ENCODE measurements at places on chromosomes 2 and 18.

DNA sequence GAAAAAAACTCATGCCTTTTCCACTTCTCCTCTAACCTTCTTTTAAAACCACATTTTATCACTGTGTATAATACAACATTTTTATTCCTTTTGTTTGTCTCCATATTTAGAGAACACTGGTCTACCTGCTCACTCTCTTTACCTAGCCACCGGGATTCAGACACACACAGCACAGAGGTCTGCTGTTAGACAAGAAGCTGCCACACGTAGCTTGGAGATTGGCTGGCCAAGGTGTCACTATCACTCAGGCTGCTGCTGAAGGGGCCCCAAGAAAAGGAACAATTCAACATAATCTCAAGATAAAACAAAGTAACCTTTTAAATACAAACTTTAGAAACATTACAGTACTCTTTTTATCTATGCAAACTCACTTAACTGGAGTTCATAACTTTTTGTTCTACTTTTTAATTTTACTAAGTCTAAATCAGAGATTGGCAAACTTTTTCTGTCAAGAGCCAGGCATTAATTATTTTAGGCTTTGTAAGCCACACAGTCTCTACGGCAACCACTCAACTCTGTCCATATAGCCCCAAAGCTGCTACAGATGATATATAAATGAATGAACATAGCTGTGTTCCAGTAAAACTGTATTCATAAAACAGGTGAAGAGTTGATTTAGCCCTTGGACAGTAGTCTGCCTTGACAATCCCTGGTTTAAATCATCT, 25.8 kb downstream of the FEZ2 start:
- DNase-seq: no peak

DNA sequence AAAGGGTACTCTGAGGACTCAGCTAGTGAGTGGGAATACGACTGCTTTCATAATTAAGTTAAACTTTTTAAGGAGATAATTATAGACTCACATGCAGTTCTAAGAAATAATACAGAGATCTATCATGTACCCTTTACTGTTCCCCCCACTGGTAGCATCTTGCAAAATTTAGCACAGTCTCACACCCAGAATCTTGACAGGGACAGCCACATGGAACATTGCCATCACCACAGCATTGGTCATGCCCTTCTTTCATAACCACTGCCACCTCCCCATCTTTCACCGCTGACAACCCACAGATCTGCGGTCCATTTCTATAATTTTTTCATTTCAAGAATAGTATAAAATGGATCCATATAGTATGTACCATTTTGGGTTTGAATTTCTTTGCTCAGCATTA, 37.8 kb downstream of the ARHGEF4 start:
- no peak for DNase-seq

- DNase-seq: no peak
These were observed 100.4 kb upstream of the GPR45 start for GRCh38 chr2:105141099-105141614.

DNA sequence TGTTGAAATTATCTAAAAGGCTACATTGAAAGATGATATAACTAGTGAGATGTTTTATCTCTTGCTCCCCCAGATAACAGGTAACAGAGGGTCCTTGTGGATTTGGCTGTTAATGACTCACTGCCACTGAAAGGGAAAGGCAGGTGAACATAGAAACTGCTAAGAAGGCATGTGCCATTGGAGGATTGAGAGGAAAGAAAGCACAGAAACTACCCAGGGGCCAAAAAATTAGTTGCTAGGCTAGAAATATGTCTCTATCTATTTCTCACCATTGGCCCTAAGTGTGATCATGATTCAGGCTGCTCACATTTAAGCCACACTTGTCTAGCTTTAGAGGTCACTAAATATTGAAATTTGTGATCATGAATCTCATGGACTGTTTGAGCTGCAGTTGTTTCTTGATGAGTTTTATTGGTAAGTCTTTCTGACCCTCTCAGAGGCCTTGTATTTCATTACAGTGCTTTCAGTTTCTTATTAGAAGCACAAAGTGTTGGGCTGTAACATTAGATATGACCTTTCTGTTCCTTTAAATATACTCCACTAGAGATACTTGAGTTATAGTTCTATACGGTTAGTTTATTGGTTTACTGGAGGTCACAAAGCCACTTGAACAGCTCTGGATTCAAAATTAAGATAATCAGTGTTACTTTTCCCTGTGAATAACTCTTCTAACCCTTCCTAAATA, 26.2 kb downstream of the NAB1 start:
- no peak for DNase-seq

DNA sequence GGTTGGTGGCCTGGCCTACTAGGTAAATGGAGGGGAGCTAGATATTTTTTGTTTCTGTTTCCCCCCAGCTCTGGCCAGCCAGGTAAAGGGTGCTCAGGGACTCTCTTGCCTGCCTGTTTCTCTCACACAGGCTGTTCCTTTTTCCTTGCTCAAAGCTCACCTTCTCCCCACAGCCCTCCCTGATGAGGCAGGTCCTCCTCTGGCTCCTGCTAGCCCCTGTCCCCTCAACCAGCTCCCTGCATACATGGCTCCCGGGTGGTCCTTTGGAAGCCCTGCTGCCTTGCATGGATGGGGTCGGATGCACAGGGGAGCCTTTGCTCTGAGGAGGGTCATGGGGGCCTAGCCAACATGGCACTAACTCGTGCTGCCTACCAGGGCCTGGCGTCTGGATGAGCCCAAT, 27.8 kb downstream of the DYSF start:
- DNase-seq: no peak

- DNase-seq: no peak
These were observed 133.1 kb downstream of the TXNL1 start for GRCh38 chr18:56505293-56505692.

DNA sequence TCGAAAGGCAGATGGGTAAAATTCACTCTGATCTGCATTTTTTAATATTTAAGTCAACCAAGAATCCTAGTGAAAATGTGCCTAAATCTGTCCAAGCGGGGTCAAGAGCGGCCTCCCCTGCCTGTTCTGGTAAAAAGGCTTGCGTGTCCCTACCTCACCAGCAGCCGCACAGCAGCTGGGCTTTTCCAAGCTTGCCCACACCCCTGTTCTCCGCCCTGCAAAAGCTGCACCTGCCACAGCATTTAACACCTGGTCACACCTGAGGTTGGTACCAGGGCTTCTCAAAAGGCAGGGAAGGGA, 25.8 kb upstream of the TMEM182 start:
- no peak for DNase-seq

- no peak for DNase-seq
These were observed 254.5 kb downstream of the DSEL start for GRCh38 chr18:67261931-67262552.

- DNase-seq: no peak
These were observed 116.6 kb upstream of the MSH6 start for GRCh38 chr2:47666332-47666731.

DNA sequence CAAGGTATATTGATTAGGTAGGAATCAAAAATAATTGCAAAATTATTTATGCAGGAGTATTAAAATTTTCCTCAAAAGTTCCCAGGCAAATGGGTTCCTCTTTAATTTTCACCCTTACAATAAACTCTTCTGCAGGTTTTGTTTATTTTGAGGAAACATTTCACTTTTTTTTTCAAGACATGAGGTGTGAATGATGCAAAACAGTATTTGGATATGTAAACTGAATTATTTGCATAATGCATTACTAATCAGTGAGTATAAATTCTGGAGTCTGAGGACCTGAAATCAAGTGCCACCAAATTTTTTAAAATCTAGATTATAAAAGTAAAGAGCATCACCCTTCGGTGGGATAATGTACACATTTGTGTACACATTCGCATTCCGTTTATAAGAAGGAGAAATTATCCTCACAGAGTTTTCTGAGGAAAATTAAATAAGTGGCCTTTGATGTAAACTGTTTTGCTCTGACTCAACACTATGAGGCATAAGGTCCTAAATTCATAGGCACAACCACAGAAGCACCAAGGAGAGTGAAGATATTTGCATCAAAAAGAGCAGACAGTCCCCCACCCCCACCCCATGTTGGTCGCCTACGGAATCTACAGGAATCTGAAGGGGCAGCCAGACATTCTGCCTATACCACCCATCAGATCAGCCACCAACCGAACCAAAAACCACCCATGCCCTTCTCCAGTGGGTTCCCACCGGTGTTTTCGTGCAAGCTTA, 33.1 kb downstream of the BCL11A start:
- DNase-seq: no peak

GRCh38 chr2:219459460-219460311, 25.0 kb downstream of the SPEG start:
- DNase-seq: peak; percentile 60

DNA sequence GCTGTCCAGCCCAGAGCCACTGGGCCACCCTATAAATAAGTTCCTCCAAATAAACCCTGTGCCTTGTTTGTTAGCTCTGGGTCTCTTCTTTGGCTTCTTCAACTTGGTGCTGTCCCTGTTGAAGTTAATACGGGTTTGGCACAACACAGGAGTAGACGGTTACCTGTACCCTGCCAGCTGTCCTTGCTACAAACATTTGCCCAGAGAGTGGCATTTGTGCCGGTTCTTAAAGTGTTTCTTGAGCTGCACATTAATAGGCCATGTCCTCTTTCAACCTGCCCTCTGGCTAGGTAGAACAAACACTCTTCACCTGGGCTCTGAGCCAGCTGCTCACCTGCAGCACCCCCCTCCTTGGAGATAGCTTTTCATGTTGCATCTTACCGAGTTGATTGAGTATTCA, 139.2 kb downstream of the NEDD4L start:
- DNase-seq: no peak

DNA sequence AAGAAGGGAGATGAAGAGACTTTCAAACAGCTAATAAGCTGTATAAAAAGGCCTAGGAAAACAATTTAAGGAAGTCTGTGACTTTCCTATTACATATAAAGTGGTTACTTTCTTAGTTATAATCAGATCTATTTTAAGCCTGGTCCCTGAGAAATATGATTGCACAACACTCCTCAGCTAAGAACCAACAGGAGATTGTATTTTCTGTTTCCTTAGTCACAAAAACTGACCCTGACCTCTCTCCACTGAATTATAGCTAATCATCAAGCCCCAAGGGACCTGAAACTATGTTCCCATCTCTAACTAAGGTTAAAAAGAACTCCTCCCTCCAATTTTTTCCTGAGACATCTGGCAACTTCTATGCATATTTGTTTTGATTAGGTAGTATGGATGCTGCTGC, 106.9 kb downstream of the ROCK1 start:
- DNase-seq: no peak

GRCh38 chr2:19888831-19889230, 13.0 kb downstream of the TTC32 start:
- DNase-seq: no peak

- DNase-seq: no peak
These were observed 370.2 kb downstream of the EN1 start for GRCh38 chr2:118477111-118477862.

- DNase-seq: no peak
These were observed 4.6 kb downstream of the CAPN13 start for GRCh38 chr2:30802611-30803010.

GRCh38 chr18:2223449-2223848, 347.9 kb downstream of the METTL4 start:
- no peak for DNase-seq

- no peak for DNase-seq
These were observed 157.4 kb downstream of the SOX11 start for GRCh38 chr2:5849562-5849961.

GRCh38 chr2:152097801-152098495, 896 bp downstream of the CACNB4 start:
- DNase-seq: peak; percentile 18

GRCh38 chr18:3405713-3406112, 44.3 kb upstream of the TGIF1 start:
- no peak for DNase-seq

DNA sequence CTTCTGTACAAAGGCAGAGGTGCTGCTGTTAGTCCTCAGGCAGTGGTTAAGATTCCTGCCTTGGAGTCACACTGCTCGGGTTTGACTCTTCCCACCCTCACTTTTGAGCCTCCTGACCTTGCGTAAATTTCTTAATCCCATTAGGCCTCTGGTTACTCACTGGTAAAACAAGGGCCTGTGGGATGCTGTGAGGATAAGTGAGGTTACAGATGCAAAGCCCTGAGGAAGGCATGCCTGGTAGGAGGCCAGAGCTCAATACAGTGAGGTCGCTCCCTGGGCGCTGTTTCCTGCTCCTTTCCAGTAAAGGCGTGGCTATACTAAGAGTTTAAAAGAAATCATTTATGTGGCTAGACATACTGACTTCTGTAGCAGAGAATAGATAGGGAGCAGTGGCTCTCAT, 127.5 kb upstream of the TMEM200C start:
- no peak for DNase-seq

DNA sequence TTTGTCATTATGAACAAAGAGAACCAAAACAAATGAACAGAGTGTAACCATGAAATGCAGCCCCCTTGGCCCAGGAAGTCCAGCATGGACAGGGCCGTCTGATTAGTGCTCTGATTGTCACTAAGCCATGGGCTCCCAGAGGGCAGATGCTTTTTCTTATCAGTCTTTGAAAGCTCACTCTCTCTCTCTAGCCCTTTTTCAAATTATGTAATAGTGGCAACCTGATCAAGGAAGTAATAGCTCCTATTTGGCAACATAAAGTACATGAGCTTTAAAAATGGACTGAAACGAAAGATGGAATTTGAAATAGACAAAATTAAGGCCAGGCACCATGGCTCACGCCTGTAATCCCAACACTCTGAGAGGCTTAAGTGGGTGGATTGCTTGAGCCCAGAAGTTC, 32.4 kb upstream of the EPG5 start:
- no peak for DNase-seq

GRCh38 chr18:49123431-49123830, 172.7 kb upstream of the SMAD7 start:
- DNase-seq: no peak

GRCh38 chr2:45541450-45541849, 69.6 kb downstream of the SRBD1 start:
- DNase-seq: no peak

- DNase-seq: no peak
These were observed 692.8 kb downstream of the RNF144A start for GRCh38 chr2:7609974-7610373.

- no peak for DNase-seq
These were observed 61.1 kb downstream of the XRCC5 start for GRCh38 chr2:216170076-216170763.

DNA sequence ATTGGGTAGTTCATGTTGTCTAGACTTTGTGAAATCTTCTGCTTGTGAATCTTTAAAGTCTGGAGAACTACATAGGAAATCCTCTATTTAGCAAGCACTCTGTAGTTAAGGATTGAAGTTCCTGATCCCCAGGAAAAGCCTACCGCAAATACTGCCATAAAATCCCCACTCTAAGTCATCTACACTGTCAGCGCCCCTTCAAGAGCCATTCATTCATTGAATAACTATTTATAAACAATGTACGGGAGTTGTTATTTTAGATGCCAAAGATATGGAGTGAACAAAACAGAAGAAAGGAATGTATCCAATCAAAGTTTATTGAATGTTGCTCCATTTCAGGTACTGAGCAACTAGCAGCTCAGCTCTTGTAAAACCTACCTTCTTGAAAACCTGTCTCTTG, 36.5 kb upstream of the SLC39A10 start:
- DNase-seq: no peak

DNA sequence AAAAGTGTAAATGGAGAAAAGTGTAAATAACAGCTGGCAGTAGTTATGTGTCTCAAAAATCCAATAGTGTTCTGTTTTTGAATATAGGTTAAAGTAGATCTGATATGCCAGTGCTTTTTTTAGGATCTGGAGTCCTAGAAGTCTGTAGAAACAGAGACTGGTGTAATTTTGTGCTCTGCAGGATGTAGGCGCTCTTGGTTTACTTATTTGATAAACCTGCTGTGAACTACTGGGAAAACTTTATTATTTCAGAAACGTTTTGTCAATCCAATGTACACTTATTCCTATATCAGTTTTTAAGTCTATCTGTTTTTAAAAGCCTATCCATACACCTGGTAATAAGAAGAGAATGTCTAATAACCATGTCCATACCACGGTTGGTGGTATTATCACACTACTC, 530.8 kb upstream of the ZNF804A start:
- no peak for DNase-seq

GRCh38 chr2:71783815-71784214, 330.5 kb downstream of the DYSF start:
- DNase-seq: no peak
